KG1 (cell line): ENCODE measurements at places on chromosomes 2 and 18.

DNA sequence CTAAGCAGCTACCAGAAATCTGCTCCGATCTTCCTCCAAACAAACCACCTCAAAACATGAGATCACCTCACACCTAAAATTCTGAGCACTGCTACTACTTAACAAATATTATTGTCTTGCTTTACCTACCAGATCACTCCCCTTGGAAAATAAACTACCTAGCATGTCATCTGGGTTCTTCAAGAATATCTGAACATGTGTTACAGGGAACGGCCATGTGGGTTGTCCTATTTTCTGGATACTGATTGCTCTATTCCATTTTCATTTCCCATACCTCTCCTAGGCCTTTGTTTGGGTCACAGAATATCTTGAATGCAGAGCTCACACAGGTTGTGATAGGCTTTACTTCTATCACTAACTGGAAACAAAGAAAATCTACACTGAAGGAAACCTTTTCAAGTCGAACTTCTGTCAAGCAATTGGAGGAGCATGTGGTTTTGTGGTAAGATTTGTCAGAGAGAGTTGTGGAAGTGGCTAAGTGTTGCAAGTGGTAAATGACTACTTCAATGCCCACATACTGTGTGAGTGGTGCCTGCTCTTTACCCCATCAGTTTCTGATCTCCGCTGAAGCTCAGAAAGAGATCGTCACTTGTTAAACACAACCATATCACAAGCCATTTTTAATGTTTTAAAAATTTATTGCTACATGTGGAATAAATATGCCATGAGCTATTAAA lies 739.1 kb upstream of the ZEB2 start:
- DNase-seq: peak; percentile 15

DNA sequence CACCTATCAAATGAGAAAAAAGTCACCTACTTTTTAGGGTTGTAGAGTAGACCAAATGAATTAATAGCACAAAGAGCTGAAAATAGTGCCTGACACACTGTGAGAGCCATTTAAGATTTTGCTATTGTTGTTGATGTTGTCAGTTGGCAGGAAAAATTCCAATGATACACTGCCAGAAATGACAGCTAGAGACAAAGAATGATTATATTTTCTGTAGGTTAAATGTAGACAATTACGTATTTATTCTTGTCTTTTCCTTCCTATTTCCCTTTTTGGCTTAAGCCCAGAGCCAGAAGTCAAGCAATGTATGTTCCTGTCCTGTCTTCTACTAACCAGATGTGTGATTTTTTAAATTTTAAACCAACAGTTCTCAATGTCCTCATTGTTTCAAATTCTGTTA lies 17.2 kb downstream of the NRXN1 start:
- DNase-seq: no peak

- DNase-seq: no peak
Measured at GRCh38 chr2:65722028-65722778, 289.8 kb upstream of the SPRED2 start.

- no peak for DNase-seq
Measured at GRCh38 chr2:56014046-56014730, 90.6 kb upstream of the EFEMP1 start.

GRCh38 chr2:222358876-222359275 lies 60.1 kb upstream of the PAX3 start:
- DNase-seq: peak; percentile 2
